ENCODE measurements at places on chromosomes 2 and 18.
A peak's percentile ranks its signal among the peaks of the same experiment; 100 is the strongest.

- no peaks in the 10 kb centered on the region for H3K27me3 ChIP-seq
- H3K27ac ChIP-seq, result no peak overlapping the region
- no peaks in the 10 kb centered on the region for H3K4me1 ChIP-seq
- H3K36me3 ChIP-seq, result no peaks in the 10 kb centered on the region
- no peak for DNase-seq
These were observed 879 bp upstream of the GALNT5 start for GRCh38 chr2:157256626-157257025.

- H3K36me3 ChIP-seq, result no peaks in the 10 kb centered on the region
- no peaks in the 10 kb centered on the region for H3K4me1 ChIP-seq
- H3K4me3 ChIP-seq, result no peak overlapping the region
- no peaks in the 10 kb centered on the region for H3K27me3 ChIP-seq
These were observed 410.4 kb upstream of the HS6ST1 start for GRCh38 chr2:128729051-128729450.

- H3K36me3 ChIP-seq, result peaks cover 11% of the 10 kb centered on the region
- no peak for DNase-seq
- no peaks in the 10 kb centered on the region for H3K27me3 ChIP-seq
- peaks cover 67% of the 10 kb centered on the region for H3K4me1 ChIP-seq
- no peak overlapping the region for H3K4me3 ChIP-seq
- H3K27ac ChIP-seq, result no peak overlapping the region
These were observed 7.1 kb downstream of the RNF125 start for GRCh38 chr18:32025744-32026143.

GRCh38 chr2:37992601-37993000 is 67.5 kb downstream of the RMDN2 start:
- H3K4me1 ChIP-seq, result no peaks in the 10 kb centered on the region
- H3K27me3 ChIP-seq, result no peaks in the 10 kb centered on the region
- H3K4me3 ChIP-seq, result no peak overlapping the region
- H3K36me3 ChIP-seq, result no peaks in the 10 kb centered on the region
- DNase-seq, result no peak

DNA sequence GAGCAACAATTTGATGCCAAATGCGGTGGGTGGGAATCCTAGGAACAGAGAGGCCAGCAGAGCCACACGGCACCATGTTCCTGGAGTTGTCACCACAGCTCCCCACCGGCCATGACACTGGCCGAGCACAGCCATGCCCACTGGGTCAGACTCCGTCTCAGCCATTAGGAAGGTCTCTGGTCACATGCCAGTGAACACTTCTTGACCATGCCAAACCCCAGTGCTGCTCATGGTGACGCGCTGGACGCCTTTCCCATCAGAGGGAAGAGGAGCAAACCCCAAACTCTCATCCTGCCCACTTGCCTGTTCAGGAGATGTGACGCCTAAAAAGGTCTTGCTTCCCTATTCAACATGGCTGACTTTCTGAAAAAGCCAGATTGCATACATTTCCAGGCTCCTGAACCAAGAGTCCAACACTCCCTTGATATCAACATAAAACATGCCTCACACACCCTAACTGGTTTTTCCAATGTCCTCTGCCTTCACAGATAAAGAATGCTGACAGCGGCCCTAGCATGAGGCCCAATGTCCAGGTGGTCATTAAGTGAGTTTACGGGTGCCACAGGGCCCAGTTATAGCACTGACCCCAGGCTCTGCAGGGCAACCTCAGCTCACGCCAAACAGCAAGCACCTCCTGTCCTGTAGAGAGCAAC is 31.9 kb downstream of the TFCP2L1 start:
- no peaks in the 10 kb centered on the region for H3K4me1 ChIP-seq
- H3K36me3 ChIP-seq, result no peaks in the 10 kb centered on the region
- H3K27ac ChIP-seq, result no peak overlapping the region

DNA sequence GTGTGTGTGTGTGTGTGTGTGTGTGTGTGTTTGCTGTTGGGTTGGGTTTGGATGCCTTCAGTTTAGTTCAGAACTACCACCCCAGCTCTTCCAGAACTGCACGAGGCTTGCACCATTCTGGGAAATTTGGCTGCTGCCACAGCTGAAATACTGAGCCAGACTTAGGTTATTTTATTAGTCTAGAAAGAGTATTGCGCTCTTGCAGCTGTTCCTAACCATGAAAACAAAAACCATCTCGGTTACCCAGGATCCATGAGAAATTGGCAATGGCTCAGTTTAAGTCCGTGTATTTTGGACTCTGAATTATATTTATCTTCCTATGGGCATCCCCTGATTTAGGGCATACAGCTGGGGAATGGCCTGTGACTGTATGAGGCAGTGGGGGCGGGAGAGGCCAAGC is 83.2 kb downstream of the TANC1 start:
- no peak for DNase-seq
- no peaks in the 10 kb centered on the region for H3K36me3 ChIP-seq
- H3K27ac ChIP-seq, result no peak overlapping the region
- no peak overlapping the region for H3K4me3 ChIP-seq
- H3K4me1 ChIP-seq, result no peaks in the 10 kb centered on the region

DNA sequence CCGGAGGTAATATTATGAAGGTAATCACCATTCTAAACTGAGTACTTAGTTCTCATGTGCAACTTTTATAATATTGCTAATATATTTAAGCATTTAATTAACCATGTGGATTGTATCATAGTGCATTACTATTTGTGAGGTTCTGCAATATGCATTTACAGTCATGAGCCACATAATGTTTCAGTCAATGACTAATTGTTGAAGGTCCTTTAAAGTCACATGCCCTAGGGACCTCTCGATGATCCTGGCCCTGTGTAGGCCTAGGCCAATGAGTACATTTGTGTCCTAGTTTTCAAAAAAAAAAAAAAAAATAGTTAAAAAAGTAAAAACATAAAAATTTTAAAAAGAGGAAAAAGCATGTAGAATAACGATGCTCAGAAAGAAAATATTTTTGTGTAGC is 298.0 kb downstream of the DSEL start:
- no peak overlapping the region for H3K4me3 ChIP-seq
- no peaks in the 10 kb centered on the region for H3K4me1 ChIP-seq
- DNase-seq, result no peak
- no peaks in the 10 kb centered on the region for H3K36me3 ChIP-seq
- no peak overlapping the region for H3K27ac ChIP-seq

- H3K4me1 ChIP-seq, result no peaks in the 10 kb centered on the region
- H3K27ac ChIP-seq, result no peak overlapping the region
- DNase-seq, result no peak
- no peaks in the 10 kb centered on the region for H3K36me3 ChIP-seq
- no peaks in the 10 kb centered on the region for H3K27me3 ChIP-seq
These were observed 82.2 kb downstream of the LRP1B start for GRCh38 chr2:142048581-142048980.

- H3K36me3 ChIP-seq, result no peaks in the 10 kb centered on the region
- H3K4me1 ChIP-seq, result peaks cover 59% of the 10 kb centered on the region
- no peaks in the 10 kb centered on the region for H3K27me3 ChIP-seq
- peak overlapping the region; percentile 26 for H3K4me3 ChIP-seq
- DNase-seq, result peak; percentile 37
These were observed 23.2 kb upstream of the ACVR1 start for GRCh38 chr2:157899125-157899839.

- H3K27ac ChIP-seq, result no peak overlapping the region
- H3K4me3 ChIP-seq, result no peak overlapping the region
- no peaks in the 10 kb centered on the region for H3K4me1 ChIP-seq
- DNase-seq, result no peak
- H3K36me3 ChIP-seq, result no peaks in the 10 kb centered on the region
These were observed 54.8 kb downstream of the GALNT14 start for GRCh38 chr2:31083234-31083993.

- H3K27me3 ChIP-seq, result no peaks in the 10 kb centered on the region
- H3K4me3 ChIP-seq, result no peak overlapping the region
- DNase-seq, result no peak
- H3K36me3 ChIP-seq, result peaks cover 5% of the 10 kb centered on the region
These were observed 18.9 kb downstream of the KRTCAP3 start for GRCh38 chr2:27461118-27461517.

DNA sequence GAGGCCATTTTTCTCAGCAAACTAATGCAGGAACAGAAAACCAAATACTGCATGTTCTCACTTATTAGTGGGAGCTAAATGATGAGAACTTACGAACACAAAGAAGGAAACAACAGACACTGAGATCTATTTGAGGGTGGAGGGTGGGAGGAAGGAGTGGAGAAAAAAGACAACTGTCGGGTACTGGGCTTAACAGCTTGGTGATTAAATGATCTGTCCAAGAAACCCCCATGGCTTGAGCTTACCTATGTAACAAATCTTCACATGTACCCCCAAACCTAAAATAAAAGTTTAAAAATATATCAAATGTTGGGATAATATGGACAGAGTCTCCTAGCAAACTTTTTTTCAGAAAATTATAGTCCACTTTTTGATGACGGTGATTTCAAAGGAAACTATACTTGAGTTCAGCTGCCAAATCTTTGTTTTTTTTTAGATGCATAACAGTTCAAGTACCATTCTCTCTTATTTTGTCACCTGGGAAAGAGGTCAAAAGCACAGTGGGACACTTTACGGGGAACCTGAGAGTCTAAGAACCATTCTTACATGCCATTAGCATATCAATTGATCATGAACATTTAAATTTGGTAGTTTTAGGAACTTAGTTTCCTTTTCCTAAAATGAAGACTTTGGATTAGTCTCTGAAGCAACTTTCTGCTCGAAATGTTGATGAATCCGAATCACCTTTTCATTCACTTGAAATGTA is 835.0 kb downstream of the NRXN1 start:
- no peak overlapping the region for H3K4me3 ChIP-seq
- H3K27me3 ChIP-seq, result no peaks in the 10 kb centered on the region
- no peak overlapping the region for H3K27ac ChIP-seq
- H3K4me1 ChIP-seq, result no peaks in the 10 kb centered on the region
- DNase-seq, result no peak
- H3K36me3 ChIP-seq, result no peaks in the 10 kb centered on the region

- no peak overlapping the region for H3K27ac ChIP-seq
- no peaks in the 10 kb centered on the region for H3K4me1 ChIP-seq
- no peaks in the 10 kb centered on the region for H3K36me3 ChIP-seq
- no peaks in the 10 kb centered on the region for H3K27me3 ChIP-seq
These were observed 44.1 kb upstream of the NDUFV2 start for GRCh38 chr18:9058406-9058805.

- no peak for DNase-seq
- H3K4me1 ChIP-seq, result no peaks in the 10 kb centered on the region
- no peaks in the 10 kb centered on the region for H3K27me3 ChIP-seq
- no peak overlapping the region for H3K4me3 ChIP-seq
- no peaks in the 10 kb centered on the region for H3K36me3 ChIP-seq
- H3K27ac ChIP-seq, result no peak overlapping the region
These were observed 7.5 kb upstream of the TUBA4A start for GRCh38 chr2:219261024-219261855.

DNA sequence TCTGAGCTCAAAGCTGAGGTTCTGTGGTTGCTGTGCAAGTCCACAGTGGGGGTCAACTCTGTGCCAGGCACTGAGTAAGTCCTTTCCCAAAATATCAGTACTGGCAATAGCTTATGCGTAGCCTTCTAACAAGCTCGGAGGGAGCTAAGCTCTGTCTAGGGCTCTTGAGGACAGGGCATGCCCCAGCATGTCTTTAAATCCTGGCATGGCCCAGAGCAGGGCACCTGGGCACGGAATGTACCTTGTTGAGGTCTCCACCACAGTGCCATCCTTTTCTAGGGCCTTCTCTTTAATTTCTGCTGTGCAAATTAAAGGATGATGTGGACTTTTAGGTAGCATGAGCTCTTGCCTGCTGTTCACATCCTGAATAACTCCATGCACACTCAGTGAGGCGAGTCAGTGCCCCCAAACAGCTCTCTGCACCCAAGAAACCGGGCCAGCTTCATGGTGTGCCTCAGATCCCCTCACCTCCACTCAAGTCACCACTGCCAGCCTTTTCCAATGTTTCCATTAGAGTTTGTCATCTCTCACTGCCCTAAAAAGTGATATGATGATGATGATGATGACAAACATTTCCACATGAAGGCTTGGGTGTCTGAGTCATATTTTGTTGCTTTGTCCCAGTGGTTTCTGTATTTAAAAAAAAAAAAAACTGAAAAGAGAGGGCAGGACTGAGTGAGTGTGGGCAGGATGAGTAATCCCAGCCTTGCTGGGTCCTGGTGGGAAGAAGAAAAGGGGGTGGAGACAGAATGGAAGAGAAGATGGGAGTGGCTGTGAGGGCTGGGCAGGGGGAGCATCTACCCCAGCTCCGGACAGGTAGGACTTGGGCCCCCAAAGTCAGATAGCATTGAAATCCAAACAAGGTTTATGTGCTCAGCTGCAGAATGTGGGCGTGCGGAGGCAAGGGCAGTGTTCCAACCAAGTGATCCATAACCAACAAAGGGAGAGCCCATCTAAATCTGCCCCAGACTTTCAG is 78.9 kb downstream of the ZBTB7C start:
- no peak overlapping the region for H3K27ac ChIP-seq
- no peaks in the 10 kb centered on the region for H3K4me1 ChIP-seq
- no peak overlapping the region for H3K4me3 ChIP-seq
- no peaks in the 10 kb centered on the region for H3K27me3 ChIP-seq
- H3K36me3 ChIP-seq, result no peaks in the 10 kb centered on the region
- no peak for DNase-seq

DNA sequence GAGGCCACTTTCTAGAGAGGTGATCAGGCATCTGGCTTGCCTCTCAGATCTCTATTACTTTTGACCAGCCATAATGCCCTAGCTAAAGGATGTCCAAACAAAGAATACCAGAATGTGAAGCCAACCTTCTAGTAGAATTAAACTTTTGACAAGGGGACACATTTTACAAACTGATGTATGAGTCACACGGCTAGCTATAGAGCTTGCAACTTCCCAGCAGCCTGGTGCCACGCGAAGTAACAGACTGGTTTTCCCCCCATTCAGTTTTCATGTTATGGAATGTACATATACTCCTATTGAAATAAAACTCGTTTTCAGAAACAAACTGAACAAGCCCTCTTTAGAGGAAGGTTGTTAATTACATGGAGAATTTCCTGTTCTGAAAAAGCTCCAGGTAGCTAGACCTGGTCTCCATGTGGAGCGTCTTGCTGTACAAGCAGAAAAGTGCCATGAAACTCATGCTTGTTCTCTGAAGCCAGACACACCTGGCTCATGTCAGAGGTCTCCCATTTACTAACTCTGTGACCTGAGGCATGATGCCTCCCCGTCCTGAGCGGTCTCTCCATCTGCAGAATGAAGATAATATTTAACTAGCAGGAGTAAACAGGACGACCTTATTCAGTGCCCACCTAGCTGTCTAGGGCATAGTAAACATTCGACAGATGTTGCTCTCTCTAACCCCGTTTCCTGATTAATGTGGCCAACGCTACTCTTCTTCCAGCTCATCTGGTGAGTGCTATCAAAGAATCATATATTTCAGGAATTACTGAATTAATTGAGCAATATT is 81.5 kb upstream of the MAP3K20 start:
- no peak for DNase-seq
- H3K36me3 ChIP-seq, result no peaks in the 10 kb centered on the region
- H3K4me3 ChIP-seq, result no peak overlapping the region
- no peaks in the 10 kb centered on the region for H3K27me3 ChIP-seq
- H3K27ac ChIP-seq, result no peak overlapping the region
- H3K4me1 ChIP-seq, result no peaks in the 10 kb centered on the region
